ENCODE measurements at places on chromosomes 4 and X.

GRCh38 chr4:28357990-28358389 lies 1497.3 kb downstream of the STIM2 start:
- peak; percentile 39 for DNase-seq

DNA sequence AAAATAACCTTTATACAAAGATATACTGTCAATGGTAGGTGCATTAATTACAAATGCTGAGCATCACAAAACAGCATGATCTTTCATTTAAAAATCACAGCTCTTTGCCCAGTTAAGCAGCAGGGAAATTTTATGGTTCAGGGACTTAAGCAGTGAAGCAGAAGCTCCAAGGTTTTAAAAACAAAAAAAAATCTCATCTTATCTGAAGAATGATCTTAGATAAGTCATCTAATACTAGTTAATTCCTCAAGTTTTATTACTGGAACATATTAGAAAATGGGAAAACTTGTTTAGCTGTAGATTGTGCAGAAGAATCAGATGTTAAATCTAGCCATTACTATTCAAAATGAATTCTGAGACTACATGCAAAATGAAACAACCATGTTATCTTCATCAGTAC lies 289.9 kb downstream of the GASK1B start:
- DNase-seq: no peak

GRCh38 chrX:642436-643240 lies 12.0 kb downstream of the SHOX start:
- DNase-seq: no peak

GRCh38 chr4:1406394-1406980 lies at the start of gene NKX1-1:
Gene NKX1-1 (minus strand): TSS chr4:1406442. CDS start chr4:1406442, 0 bp downstream.
- DNase-seq: no peak

GRCh38 chr4:139247700-139248238 lies 32.3 kb downstream of the MGARP start:
- DNase-seq: peak; percentile 23

DNA sequence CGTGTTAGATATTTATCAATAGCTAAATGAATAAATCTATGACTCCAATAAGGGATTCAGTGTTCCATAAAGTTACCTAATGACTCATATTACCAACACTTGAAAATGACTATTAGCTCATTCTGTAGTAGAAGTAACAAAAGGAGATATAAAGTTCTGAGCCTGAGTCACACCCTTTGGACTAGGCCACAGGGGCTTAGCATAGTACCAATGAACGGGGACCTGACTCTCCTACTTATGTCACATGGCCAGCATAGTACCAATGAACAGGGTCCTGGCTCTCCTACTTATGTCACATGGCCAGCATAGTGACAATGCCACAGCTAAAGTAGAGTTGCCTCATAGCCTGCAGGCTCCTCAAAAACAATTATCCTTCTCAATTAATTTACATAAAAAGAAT lies 43.7 kb downstream of the MAGEB16 start:
- DNase-seq: no peak

DNA sequence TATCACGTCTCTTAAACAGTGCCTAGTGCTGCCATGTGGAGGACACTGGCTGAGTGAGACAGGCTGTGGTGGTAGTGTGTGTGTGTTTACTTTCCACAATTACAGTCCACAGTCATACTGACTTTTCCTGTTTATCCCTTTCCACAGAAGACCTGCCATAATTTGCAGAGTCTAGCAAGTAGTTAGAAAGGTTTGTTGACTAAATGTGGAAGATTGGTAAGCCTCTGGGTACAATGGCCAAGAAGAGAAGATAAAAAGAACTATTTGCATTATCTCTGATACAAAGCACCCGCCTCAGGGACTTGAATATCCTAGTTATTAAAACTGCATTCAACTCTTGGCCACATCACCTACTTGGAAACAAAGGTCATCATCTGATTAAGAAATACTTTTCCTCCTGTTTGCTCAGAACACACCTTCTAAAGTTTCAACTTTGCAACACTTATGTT lies 89.1 kb downstream of the FAM13A start:
- no peak for DNase-seq

DNA sequence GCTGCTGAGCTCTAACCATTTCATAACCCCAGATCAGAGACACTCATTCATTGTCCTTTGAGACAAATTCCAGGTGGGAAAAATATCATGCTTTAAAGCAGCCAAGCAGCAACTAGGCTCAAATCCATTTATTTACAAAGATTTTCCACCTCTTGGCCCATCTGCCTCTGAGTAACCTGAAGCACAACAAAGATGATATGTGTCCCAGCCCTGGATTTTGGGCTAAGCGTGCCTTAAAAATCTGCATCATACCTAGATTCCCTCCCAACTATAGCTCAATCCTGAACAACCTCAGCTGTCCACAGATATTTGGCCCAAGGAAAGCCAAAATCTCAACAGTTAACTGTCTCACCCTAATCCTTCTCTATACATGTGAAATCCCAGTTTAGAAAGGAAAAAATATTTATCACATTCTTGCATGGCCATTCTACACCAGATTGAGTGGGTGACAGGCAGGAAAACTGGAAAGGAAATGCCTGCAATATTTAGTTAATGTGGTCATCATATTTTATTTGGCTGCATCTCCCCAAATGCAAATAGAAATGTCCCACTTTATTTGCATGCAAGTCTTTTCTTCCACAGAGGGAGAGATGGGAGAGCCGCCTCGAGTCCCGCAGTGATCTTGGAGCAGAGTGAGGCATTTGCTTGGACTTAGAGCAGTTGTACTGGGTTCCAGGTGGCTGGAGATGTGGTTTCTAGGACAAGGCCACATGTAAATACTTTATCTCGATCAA lies 146.4 kb upstream of the EOLA2 start:
- peak; percentile 77 for DNase-seq

DNA sequence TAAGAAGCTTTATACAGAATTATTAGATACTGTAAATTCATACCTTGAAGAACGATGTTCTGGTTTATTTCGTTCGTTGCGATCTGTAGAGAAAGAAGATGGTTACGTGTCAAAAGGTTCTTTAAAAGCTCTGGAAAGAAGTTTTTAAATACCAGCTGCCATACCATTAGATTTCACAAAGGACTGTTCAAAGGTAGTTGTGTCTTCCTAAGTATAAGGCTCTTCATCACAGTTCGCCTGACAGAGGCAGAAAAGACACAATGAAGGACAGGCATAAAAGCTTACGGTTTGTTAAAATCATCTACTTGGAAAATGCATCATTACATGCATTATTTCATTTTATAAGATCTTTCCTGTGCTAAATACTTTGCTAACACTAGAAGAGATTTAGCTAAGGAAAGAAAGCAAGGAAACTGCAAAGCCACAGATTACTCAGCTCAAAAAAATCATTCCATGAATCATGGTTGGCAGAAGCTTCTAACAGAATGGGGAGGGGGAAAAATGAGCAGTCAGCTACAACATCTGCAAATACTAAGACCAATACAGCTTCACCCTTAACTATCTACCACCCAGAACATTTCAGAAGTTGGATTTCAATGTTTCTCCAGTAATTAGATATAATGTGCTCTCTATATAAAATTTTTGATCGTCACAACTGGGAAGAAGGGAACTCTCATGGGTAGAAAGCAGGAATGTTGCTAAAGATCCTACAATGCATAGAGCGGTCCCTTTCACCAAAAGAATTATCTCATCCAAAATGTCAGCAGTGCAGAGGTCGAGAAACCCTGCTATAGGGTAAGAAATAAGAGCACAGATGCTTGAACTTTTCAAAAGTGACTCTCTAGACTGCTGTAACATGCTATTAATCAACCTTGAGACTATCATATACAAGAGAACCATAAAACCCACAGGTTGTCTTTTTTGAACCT lies 50.7 kb upstream of the PRSS48 start:
- peak; percentile 88 for DNase-seq

DNA sequence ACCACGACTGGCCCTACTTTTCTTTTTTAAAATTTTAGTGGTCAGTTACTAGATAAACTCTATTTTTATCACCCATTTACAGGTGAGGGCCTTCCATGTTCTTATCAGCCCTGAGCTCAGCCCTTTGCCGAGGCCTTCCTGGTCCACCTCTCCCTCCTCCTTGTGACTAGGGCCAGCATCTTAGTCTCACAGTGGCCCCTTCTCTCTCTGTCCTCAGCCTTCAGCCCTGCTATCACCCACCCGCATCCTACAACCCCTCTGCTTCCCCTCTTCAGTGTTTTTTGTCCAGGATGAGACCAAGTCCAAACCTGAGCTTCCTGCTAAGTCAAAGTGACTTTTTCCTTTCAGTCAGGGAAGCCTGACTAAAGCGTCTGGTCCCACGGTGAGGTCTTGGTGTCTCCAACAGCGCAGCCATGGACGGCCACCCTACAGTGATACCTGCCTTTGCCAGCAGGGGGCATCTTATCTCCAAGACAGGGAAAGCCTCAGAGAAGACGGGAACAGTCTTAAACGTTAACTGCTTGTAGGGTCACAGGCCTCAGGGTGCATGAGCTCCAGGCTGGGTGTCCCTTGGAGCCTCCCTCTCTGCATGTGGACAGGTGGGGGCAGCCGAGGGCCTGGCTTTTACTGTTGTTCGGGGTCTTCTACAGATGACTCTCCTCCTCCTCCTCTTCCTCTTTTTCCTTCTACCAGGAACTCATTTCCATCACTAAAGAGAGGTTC lies 11.7 kb upstream of the GAGE10 start:
- peak; percentile 45 for DNase-seq

DNA sequence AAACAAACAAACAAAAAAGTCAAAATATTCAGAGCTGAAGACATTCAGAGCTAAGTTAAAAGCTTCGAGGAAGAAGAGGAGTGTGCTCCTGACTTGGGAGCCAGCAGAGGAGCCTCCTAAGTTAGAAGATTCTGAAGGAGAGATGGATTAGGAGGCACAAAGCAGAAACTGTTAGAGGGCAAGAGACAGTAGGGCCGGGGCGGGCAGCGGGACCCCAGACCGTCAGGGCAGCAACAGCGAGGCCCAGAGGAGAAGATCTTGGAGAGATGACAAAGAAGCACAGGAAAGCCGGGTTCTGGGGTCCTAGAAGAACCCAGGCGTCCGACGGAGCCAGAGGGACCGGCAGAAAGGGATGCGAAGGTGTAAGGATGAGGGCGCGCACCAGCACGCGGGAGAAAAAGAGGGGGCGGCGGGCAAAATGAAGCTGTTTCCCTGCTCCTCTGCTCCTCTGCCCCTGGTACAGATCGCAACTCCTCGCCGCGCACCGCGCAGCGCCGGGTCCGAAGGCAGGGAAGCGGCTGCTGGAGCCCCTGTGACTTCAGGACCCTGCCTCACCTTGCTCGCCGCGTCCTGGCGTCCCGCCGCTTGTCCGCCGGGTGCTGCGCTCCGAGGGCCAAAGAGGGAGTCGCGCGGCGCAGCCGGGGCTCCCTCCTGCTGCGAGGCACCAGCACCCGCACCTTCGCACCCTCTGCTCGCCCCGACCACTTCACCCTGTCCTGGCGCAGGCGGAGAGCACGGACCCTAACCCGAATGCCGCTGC lies 477 bp downstream of the KLHL13 start:
- DNase-seq: peak; percentile 2

DNA sequence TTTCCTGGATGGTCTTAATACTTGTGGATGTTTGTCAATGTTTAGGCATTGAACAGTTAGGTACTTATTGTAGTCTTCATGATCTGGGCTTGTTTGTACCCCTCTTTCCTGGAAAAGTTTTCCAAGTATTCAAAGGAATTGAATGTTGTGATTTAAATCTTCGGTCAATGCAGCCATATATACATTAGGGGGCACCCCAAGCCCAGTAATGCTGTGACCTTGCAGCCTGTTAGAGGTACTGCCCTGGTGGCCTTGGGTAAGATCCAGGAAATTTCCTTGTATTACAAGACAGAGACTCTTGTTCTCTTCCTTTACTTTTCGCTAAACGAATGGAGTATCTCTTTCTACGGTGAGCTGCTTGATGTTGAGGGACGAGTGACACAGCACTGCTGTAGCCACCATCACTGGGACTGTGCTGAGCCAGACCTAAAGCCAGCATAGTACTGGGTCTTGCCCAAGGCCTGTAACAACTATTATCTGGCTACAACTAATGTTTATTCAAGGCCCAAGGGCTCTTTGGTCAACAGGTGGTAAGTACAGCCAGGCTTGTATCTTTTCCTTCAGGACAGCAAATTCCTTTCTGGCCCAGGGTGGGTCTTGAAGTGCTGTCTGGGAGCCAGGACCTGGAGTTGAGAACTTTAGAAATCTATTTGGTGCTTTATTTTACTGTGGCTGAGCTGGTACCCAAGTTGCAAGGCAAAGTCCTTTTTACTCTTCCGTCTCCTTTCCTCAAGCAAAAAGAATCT lies 118.3 kb upstream of the ATOH1 start:
- no peak for DNase-seq

- peak; percentile 40 for DNase-seq
Observed at GRCh38 chrX:129360175-129360574, 163.1 kb downstream of the SMARCA1 start.

- DNase-seq: peak; percentile 93
Observed at GRCh38 chrX:69027181-69028005, 137.9 kb downstream of the PJA1 start.

GRCh38 chrX:7134981-7135380 lies 12.5 kb upstream of the STS start:
- no peak for DNase-seq

DNA sequence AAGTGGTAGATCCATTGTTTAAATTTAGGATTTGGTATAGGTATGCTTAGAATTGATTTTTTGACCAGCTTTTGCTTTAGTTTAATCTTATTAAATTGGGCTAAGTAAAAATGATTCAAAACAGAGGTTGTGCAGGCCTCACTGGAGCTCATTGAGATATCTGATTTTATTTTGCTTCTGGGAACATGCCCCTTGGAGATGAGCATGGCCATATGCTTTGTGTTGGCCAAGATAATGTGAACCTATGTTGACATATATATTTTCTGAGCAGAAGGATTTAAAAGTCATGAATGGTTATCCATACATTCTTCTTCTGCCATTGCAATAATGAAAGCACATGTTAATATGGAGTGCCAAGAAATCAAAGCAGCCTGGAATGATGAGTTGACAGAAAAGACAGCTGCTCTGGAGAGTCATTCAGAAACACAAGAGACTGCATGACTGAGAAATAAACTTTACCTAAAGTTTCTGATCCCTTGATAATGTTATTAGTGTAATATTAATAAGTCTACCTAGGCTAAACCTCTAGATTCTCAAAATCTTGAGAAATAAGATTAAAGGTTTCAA lies 489.7 kb upstream of the GNPDA2 start:
- DNase-seq: no peak

- DNase-seq: peak; percentile 95
Observed at GRCh38 chr4:187908079-187908561, 87.5 kb upstream of the ZFP42 start.

GRCh38 chr4:15805583-15806517 lies 27.7 kb downstream of the CD38 start:
- peak; percentile 63 for DNase-seq

DNA sequence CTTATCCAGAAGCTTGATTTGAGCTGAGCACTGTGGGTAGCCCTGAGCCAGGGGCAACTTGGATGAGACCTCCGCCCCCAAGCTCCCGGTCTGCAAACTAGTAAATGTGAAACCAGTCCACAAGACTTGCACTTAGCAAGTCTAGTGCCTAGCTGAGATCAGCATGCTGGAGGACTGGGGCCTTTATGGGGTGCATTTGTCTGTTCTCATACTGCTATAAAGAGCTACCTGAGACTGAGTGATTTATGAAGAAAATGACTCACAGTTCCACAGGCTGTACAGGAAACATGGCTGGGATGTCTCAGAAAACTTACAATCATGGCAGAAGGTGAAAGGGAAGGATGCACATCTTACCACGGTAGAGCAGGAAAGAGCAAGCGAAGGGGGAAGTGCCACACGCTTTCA lies 42.1 kb upstream of the HOPX start:
- no peak for DNase-seq

GRCh38 chrX:2928583-2929434 lies at the start of gene ARSD:
Gene ARSD (minus strand): TSS chrX:2929339. CDS start chrX:2929275, 64 bp downstream.
- peak; percentile 86 for DNase-seq

GRCh38 chrX:25383196-25383595 lies 367.4 kb upstream of the ARX start:
- DNase-seq: no peak

GRCh38 chrX:73932522-73932921 lies 369.5 kb downstream of the CHIC1 start:
- DNase-seq: no peak

All from IMR-90 (cell line).